Stimulated activated CD4-positive, alpha-beta T cell treated with anti-CD3 and anti-CD28 coated beads, TNF-alpha, amount 100 ng/mL, for 4 hours (primary cell): ENCODE measurements at places on chromosomes 1 and 21.

DNA sequence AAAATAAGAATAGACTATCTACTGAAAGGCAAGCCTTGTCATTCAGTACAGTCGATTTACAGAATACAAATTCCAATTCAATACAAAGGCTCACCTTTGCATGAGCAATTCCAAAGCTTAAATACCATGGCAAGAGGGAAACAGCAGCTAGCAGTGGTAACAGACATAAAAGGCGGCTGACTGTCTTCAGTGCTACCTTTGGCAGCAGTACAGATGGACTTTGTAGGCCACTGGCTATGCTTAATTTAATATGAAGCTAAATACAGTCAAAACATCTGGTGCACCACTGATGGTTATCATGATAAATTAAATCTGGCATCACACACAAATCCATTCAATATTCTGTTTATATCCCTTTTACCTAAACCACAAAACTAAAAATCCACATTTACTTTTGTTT lies 62.4 kb downstream of the RERE start:
- DNase-seq, result no peak

DNA sequence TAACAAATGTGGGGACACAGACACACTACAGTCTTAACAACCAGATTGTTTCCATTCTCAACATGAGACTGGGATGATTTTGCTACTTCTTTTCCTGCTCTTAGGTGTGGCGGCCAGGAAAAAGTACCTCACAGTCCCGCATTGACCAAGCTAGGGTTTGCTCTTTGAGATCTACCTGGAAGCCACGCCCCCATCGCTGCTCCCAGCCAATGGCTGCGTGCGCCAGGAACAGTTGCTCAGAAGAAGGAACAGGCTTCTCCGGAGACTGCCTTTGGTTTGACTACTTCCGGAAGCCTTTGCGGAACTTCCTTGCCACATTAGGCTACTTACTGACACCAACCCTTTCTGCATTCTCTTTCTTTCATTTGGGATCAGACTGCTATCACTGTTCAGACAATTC lies 44.2 kb upstream of the PLD5 start:
- no peak for DNase-seq

DNA sequence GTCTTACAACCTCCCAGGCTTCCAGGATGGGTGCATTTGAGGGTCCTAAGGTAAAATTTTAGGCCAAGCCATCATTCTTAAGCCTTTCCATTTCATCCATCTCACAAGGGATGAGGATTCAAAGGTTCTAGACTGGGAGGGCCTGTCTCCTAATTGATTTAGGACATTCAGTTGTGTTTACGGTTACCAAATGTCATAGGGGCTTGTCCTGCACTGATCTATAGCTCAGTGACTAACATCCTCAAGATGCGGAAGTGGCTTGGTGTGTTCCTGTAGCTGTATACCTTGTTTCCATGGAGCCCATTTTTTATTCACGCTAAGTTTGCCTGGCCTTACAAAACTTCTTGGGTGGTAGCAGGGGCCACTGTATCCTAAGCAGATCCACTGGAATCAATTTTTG lies 52.8 kb downstream of the DUSP10 start:
- no peak for DNase-seq

DNA sequence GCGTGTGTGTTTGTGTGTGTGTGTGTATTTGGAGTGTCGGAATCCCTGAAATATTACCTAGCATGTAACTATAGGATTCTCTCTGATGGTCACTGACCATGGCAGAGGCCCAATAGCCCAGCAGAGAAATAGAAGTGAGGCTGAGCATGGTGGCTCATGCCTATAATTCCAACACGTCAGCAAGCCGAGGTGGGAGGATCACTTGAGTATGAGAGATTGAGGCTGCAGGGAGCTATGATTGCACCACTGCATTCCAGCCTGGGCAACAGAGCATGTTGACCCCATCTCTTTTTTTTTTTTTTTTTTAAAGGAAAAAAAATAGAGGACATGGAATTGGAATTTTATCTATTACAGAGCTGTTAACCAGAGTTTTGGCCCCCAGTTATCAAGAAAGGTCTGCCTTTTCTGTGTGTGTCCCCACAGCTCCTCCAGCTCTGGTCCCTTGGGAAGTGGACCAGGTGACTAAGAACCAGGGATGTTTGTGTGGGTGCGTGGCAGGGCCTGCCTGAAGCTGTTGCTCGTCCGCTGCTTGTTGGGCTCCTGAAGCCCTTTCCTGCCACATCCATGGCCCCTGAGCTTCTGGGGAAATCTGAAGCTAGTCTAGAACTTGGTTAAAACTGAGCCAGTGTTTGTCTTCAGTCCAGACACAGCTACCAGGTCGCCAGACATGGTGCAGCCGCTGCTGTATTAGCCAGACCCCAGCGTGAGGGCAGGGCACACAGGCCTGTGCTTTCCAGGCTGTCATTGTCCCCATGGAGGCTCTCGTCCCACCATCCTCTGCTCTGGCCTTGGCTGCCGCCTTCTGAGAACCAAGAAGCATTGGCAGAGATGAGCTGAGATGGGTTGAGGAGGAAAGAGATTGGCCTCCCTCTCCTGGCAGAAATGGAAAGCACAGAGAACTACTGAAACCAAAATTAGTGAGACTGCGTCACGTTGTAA lies 25.5 kb downstream of the CAPN9 start:
- DNase-seq, result no peak

- no peak for DNase-seq
Observed at GRCh38 chr1:243924588-243925349, 74.7 kb upstream of the AKT3 start.
